ENCODE measurements at places on chromosomes 13 and 19.

DNA sequence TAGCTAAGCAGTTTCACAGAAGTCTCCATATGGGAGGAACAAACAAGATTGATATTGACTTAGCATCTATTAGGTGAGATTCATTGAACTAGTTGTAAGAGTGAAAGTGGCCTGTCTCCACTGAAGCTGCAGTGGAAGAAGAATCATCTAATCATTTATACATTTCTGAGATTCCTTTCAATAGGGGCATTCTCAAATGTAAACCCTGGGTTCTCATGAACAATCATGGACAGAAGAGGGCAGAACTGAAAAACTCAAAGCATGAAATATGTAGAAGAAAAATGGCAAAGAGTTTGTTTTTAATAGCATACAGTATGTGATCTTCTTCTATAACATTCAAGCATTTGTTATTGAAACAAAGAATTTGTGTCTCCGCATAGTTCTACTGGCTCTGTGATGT lies 17.6 kb upstream of the POSTN start:
- no peak for DNase-seq

DNA sequence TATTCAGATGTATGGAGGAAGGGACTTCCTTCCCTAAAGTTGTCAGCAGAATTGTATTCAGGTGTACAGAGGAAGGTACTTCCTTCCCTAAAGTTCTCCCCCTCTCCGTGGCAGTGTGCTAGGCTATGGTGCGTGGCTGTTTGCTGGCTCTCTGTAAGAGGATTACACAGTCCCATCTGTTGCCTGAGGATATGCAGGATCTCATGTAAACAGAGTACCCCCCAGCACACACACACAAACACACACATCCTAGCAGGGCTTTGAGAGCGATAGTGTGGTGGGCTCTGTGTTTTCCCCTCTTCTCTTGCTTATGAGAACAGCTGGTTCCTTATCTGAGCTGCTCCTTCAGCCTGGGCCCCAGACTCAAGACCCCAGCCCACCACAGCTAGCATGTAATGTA lies 10.3 kb downstream of the NEK5 start:
- no peak for DNase-seq

DNA sequence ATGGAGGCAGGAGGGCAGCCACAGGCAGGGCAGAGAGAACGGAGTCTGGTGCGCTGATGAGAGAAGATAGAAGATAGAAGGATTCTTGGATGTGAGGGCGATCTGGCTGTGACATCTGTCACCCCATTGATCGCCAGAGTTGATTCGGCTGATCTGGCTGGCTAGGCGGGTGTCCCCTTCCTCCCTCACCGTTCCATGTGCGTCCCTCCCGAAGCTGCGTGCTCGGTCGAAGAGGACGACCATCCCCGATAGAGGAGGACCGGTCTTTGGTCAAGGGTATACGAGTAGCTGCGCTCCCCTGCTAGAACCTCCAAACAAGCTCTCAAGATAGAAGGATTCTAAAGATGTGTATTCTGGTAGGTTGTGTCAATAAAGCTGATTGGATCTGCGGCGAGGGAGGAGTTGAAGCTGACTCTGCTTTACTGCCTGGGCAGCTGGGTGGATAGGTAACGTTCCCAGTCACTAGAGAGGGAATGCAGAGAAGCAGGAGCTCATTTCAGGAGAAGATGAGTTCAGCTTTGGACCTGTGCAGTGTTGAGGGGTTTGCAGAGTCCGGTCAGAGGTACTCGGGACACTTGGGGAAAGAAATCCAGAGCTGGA lies 5.1 kb downstream of the UBAC2 start:
- no peak for DNase-seq

- no peak for DNase-seq
Measured at GRCh38 chr19:38665219-38665931, 17.9 kb downstream of the ACTN4 start.

- DNase-seq = no peak
Measured at GRCh38 chr13:110024645-110024980, 238.2 kb upstream of the IRS2 start.

GRCh38 chr13:44432650-44433049 lies 59.0 kb downstream of the SERP2 start:
- DNase-seq = no peak

DNA sequence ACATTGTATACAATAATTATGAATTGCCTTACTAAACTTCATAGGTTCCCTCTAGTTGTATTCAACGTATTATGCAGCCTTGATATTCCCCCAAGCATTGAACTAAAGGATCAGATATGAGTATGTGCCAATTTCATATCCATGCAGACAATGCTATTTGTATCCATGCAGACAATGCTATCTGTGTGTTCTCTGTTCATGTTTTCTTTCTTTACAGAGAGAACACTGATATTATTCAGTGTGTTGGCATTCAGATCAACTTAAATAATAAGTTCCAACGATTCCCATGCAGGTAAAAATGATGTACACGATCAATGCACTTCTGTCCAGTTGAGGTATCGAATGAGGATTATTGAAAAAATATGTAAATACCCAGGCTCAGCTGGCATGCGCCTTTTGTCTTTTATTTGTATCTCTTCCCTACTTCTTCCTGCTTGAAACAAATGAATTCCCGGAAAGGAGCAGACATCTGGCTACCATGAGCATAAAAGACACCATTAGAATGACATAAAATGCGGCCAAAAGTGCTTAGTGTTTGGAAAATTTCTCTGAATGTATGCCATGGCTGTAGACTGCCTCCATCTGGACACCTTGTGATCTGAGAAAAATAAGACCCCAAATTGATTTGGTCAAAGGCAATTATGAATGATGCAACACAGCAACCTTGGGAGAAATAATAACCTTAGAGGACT lies 731.5 kb downstream of the SLITRK1 start:
- DNase-seq = no peak

DNA sequence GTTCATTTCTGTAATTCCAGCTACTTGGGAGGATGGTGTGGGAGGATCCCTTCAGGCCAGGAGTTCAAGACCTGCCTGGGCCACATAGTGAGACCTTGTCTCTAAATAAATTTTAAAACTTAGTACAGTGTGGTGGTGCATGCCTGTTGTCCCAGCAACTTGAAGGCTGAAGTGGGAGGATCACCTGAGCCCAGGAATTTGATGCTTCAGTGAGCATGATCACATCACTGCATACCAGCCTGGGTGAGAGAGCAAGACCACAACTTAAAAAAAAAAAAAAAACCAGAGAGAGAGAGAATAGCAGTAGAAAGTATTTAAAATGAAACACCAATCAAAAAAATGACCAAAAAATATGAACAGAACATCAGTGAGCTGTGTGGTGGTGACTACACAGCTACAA lies 7.1 kb upstream of the ZNF823 start:
- DNase-seq = no peak

DNA sequence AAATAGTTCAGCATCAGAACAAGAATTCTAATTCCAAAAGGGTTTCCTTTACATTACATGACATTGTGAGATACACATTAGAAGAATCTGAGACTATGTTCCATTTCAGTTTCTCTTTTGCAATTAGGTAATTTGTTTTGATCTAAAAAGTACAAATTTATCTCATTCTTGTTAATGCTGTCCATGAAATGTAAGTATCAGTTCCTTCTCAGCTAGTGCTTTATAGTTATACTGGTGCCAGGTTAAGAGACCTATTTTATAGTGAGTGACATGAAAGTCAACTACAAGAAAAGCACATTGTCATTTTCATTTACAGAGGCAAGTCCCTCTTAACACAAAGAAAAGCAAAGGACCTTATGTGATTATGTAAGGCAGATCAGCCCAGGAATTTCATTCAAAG lies 43.9 kb downstream of the RCBTB2 start:
- DNase-seq = no peak

DNA sequence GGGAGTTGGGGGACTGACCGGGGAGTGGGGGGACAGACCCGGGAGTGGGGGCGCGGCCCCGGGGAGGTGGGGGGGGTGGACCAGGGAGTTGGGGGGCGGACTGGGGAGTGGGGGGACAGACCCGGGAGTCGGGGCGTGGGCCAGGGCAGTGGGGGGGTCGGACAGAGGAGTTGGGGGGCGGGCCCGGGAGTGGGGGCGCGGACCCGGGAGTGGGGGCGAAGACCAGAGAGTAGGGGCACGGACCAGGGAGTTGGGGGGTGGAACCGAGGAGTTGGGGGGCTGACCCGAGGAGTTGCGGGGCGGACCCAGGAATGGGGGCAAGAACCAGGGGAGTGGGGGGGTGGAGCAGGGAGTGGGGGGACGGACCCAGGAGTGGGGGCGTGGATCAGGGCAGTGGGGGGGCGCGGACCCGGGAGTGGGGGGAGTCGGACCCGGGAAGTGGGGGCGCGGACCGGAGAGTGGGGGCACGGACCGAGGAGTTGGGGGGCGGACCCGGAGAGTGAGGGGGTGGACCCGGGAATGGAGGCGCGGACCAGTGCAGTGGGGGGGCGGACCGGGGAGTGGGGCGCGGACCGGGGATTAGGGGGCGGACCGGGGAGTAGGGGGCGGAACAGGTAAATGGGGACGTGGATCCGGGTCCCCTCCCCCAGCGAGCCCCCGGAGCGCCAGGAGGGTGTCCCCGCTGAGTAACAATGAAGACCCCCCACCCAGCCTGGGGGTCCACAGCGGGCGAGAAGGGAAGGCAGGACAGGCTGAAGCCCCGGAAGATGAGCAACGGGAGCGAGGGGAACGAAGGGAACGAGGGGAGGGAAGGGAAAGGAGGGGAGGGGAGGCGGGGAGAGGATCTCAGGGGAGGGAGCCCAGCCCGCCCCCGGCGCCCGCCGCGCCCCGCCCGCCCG lies 589 bp downstream of the R3HDM4 start:
- DNase-seq = peak; percentile 41

GRCh38 chr13:100853434-100853833 lies 178.8 kb upstream of the TMTC4 start:
- no peak for DNase-seq

DNA sequence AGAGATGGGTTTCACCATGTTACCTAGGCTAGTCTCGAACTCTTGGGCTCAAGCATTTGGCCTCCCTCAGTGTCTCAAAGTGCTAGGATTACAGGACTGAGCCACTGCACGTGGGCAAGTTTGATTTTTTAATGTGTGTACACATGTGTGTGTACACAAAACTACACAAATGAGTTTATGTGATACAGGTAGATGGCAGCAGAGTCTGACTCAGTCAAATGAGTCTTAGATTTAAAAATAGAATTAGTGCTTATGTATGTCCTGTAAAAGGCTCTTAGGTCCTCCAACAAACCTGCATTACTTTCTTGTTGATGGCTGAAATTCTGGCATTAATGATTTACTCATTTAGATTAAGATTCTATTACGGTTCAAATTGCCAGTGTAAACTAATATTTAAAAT lies 293.7 kb downstream of the PCDH17 start:
- DNase-seq = no peak

DNA sequence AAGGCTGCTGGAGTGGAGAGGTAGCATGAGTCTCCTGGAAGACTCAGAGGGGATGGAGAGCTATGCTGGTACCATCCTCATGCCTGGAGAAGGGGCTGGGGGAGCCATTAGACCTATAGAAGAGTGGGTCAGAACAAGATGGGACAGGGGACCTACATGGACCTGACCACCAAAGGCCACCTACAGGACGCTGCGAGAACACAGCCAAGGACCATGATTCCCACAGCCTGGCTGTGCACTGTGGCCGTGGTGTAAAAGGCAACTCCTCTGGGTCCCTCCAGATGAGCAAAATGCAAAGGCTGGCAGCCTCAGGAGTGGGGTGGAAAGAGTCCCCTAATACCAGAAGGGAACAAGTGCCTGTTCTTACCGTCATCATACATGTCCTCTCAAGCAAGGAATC lies 216.2 kb downstream of the SLC7A1 start:
- no peak for DNase-seq

- DNase-seq = no peak
Measured at GRCh38 chr19:16418597-16418962, 53.2 kb downstream of the EPS15L1 start.

- no peak for DNase-seq
Measured at GRCh38 chr13:98796798-98797197, 44.3 kb upstream of the SLC15A1 start.

- no peak for DNase-seq
Measured at GRCh38 chr19:55146078-55146704, 2.8 kb downstream of the TNNT1 start.

DNA sequence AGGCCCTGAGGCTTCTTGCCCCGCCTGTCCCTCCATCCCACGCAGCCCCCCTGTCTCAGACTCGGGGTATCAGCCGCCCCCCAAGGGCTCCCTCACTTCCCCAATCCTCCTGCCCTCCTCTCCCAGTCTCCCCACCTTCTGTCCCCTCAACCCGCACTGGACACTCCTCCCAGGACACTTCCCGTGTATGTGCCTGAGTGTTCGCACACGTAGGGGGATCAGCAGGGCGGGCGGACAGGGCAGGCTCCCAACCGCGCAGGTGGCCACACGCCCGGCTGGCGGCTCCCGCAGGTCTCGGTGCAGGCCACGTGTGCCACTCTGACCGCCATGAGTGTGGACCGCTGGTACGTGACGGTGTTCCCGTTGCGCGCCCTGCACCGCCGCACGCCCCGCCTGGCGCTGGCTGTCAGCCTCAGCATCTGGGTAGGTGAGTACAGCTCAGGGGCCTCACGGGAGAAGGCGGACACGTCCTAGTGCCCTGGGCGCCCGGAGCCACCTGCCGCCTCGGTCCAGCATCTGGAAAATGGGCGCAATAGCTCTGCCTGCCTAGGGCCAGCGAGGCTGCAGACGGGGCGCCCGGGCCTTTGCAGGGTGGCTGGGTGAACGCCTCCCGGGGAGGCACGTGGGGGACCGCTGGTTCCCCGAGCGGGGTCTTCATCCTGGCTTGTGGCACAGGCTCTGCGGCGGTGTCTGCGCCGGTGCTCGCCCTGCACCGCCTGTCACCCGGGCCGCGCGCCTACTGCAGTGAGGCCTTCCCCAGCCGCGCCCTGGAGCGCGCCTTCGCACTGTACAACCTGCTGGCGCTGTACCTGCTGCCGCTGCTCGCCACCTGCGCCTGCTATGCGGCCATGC lies 2.3 kb downstream of the KISS1R start:
- DNase-seq = no peak

GRCh38 chr19:4326837-4327251 lies 11.8 kb downstream of the STAP2 start:
- no peak for DNase-seq

- DNase-seq = no peak
Measured at GRCh38 chr19:18179957-18180356, 6.3 kb downstream of the IFI30 start.

GRCh38 chr13:113581871-113582270 lies 2.7 kb upstream of the TFDP1 start:
- no peak for DNase-seq

- DNase-seq = no peak
Measured at GRCh38 chr19:8531470-8531869, 17.5 kb upstream of the ZNF414 start.

DNA sequence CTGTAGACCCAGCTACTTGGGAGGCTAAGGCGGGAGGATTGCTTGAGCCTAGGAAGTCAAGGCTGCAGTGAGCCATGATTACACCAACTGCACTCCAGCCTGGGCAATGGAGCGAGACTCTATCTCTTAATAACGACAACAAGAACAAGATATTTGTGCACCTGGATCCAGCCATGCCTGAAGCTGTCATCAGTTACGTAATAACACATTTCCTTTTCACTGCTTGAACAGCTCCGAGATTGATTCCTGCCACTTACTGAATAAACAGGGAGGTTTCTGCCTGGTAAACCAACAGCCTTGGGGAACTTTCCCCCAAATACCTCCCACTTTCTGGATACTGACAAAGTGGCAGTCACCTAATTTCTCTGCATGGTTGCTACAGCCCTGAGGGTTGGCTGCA lies 5.4 kb downstream of the KANK2 start:
- no peak for DNase-seq

GRCh38 chr19:50705422-50706019 lies 14.1 kb downstream of the SHANK1 start:
- DNase-seq = no peak

All from breast epithelium (tissue), 4 donors.